ENCODE measurements at places on chromosomes 7 and 10. TPM values are rescaled to one million over a fixed set of nuclear protein-coding genes. Genes with fewer than 3 reads are reported as not detected.

The LIPN gene
- not detected for total RNA-seq

The ARMC3 gene
- not detected for total RNA-seq

The SNCG gene
- 21.4 TPM for total RNA-seq

The CLDN3 gene
- 0.27 TPM for total RNA-seq

The BMPER gene
- total RNA-seq: 0.50 TPM

The MBL2 gene
- not detected for total RNA-seq

The KIAA1549 gene
- total RNA-seq: 3.5 TPM

The CXCL12 gene
- 1.2 TPM for total RNA-seq

The TACC2 gene
- total RNA-seq: 23.4 TPM

The HOXA4 gene
- 1.9 TPM for total RNA-seq

The EXOC6 gene
- 189 TPM for total RNA-seq

The AKR1C2 gene
- 2.0 TPM for total RNA-seq

The CRTAC1 gene
- 0.80 TPM for total RNA-seq

The ASAH2 gene
- total RNA-seq: 0.27 TPM

The SLC16A12 gene
- 0.80 TPM for total RNA-seq

The EZH2 gene
- 33.6 TPM for total RNA-seq

The IMMP2L gene
- total RNA-seq: 6.1 TPM

The TLX1 gene
- not detected for total RNA-seq

The CNPY1 gene
- not detected for total RNA-seq

The LRRD1 gene
- total RNA-seq: 0.07 TPM

The SYCE1 gene
- total RNA-seq: 0.14 TPM

The PNLIPRP1 gene
- not detected for total RNA-seq

The FHIP2A gene
- total RNA-seq: 37.5 TPM
